Cerebellum (tissue), 4 donors: ENCODE measurements at places on chromosomes 4 and X.

DNA sequence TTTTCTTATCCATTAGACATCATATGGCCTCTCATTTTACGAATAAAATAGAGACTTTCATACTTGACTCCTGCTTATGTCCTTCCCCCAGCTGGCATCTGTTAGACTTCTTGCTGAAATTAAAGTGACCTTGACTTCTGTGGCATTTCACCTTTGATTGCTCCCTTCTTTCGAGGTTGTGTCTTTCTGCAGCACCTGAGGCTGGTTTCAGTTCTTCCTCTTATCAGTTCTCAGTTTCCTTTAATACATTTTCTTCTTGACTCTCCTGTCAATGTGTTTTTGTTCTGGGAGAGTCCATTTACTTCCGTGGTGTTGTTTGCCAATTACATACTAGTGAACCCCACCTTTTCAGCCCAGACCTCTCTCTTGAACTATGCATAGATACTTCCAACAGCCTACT lies 81.6 kb downstream of the RBPJ start:
- no peak for DNase-seq

DNA sequence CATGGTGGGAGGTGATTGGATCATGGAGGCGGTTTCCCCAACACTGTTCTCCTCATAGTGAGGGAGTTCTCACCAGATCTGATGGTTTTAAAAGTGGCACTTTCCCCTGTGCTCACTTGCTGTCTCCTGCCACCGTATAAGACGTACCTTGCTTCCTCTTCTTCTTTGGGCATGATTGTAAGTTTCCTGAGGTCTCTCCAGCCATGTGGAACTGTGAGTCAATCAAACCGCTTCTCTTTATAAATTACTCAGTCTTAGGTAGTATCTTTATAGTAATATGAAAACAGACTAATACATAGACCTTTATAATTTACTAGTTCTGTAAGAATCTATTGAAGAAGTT lies 82.5 kb upstream of the PITX2 start:
- DNase-seq, result no peak

DNA sequence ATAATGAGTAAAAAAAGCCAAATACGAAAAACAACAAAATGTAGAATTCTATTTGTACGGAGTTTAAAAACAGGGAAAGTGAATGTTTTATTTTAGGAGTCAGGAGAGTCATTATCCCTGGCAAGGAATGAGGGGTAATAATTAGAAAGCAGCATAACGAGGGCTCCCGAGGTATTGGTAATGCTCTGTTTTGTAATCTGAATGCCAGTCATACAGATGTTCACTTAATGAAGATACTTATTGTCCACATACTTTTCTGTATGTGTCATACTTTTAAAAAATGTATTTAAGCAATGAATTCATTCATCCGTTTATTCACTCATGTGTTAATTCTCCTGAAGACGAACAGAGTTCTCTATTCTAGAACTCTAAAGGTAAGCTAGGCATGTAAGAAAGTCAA lies 87.8 kb upstream of the BMP2K start:
- no peak for DNase-seq

GRCh38 chr4:117084866-117085701 lies at the start of gene TRAM1L1:
TRAM1L1 (minus strand) TSS chr4:117085576; CDS start chr4:117085393, 183 bp downstream.
- DNase-seq, result peak; percentile 62

DNA sequence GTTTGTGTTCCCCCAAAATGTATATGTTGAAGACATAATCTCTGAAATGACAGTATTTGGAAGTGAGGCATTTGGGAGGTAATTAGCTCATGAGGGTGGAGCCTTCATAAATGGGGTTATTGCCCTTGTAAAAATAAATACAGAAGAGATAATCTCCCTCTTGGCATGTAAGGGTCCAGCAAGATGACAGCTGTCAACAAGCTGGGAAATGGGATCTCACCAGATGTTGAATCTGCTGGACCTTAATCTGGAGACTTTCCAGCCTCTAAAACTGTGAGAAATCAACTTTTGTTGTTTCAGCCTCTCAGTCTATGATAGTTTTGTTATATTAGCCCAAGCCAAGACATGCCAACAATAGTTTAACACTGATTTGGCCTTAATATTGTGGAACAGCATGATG lies 438.2 kb upstream of the PCDH7 start:
- no peak for DNase-seq

DNA sequence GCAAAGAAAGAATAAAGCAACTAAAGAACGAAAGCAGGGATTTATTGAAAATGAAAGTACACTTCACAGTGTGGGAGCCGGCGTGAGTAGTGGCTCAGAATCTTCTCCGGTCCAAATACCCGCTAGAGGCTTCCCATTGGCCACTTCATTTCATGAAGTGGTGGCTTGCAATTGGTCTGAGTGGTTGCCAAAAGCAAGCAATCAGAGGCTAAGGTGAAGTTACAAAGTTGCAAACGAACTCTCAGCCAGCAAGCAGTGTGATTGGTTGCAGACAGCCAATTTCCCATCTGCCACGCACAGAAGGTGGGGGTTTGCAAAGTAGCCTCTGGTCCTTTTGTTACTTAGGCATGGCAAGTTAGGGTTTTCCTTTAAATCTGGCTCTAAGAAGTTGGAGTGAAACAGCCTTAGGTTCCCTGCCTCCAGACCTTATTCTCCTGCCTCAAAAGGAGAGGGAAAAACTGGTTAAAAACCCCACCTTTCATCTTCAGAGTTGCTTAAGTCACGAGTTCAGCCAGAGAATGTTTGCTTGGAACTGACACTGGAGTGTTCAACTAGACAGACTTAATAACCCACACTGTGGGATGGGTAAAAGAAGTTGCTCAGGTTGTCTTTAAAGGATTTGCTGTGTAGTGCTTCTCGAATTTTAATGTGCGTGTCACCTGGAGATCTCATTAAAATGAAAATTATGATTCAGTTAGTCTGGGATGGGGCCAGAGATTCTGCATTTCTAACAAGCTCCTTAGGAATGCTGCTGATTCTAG lies 6.9 kb upstream of the CLOCK start:
- no peak for DNase-seq
